NCI-H774 (cell line): ENCODE measurements at places on chromosomes 2 and 18.
A peak's percentile ranks its signal among the peaks of the same experiment; 100 is the strongest.

DNA sequence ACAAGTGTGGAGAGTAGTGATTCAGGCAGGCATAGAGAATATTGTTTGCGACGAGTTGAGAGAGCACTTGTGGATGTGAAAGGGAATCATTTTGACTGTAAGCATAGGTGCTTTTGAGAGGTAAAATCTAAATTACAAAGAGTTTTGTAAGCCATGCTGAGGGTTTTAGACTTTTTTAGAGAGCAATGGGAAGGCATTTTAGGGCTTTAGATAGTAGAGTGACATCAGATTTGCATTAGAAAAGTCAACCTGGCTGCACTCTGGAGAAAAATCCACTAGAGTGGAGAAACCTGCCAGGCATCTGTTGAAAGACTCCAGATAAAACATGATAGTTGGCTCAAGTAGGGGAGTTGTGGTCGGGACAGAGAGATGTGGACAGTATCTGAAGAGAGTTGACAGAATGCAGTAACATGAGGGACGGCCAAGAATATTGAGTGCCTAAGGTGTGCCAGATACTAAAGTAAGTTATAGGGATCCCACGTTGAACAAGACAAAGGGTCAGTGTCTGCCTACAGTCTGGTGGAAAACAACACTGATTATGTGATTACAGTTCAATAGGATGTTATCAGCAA, 91.7 kb upstream of the MYO3B start:
- no peak for DNase-seq

DNA sequence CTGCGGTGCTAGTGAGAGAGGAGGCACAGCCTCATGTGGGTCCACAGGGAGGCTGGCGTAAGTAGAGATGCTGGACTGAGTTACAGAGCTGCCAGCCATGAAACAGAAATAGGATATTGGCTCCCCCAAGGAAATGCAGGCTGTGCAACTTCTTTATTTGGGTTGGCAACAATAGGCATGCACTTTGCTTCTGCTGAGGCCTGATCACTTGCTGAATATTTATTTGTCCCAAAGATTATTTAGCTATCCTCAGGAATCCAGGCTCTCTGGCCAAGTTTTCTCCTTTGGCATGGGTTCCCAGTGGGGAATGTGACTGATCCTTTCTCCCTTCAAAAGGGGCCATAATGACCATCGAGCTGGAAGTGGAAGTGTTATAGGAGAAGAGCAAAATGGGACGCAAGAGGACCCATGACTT, 60.0 kb downstream of the MAPK4 start:
- no peak for DNase-seq

DNA sequence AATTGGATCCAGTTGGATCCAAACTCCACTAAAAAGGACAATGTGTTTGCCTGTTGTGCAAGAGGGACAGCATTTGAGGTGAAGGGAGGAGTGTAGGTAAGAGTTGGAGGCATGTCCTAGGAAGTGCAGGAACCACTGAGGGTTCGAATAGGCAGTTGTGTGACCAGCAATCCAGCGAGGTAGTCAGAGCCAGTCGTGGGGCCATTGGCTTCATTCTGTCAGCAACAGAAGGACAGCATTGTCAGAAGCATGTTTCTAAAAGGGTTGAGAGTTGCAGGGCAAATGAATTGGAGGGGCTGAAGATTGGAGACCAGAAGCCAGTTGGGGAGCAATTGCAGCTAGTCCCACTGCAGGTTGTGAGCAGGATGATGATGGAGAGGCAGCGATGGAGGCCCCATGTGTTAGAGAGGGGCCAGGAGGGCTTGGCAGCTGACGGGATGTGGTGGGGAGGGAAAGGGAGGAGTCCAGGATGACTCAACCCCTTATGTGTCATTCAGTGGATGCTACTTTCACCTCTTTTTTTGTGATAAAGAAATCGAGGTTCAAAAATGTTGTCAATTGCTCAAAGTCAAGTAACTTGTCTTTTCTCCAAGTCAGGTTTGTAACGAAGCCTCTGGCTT, 96.7 kb upstream of the SIX3 start:
- no peak for DNase-seq

- no peak for DNase-seq
Observed at GRCh38 chr18:58895385-58895784, 30.7 kb downstream of the ZNF532 start.

GRCh38 chr18:3119401-3120341, 100.1 kb downstream of the MYOM1 start:
- no peak for DNase-seq

GRCh38 chr2:125553768-125554167, 1102.2 kb upstream of the GYPC start:
- no peak for DNase-seq

GRCh38 chr2:203033395-203033794, 18.7 kb downstream of the NBEAL1 start:
- DNase-seq = no peak

GRCh38 chr2:115560666-115561065, 1118.2 kb downstream of the DPP10 start:
- DNase-seq = no peak

DNA sequence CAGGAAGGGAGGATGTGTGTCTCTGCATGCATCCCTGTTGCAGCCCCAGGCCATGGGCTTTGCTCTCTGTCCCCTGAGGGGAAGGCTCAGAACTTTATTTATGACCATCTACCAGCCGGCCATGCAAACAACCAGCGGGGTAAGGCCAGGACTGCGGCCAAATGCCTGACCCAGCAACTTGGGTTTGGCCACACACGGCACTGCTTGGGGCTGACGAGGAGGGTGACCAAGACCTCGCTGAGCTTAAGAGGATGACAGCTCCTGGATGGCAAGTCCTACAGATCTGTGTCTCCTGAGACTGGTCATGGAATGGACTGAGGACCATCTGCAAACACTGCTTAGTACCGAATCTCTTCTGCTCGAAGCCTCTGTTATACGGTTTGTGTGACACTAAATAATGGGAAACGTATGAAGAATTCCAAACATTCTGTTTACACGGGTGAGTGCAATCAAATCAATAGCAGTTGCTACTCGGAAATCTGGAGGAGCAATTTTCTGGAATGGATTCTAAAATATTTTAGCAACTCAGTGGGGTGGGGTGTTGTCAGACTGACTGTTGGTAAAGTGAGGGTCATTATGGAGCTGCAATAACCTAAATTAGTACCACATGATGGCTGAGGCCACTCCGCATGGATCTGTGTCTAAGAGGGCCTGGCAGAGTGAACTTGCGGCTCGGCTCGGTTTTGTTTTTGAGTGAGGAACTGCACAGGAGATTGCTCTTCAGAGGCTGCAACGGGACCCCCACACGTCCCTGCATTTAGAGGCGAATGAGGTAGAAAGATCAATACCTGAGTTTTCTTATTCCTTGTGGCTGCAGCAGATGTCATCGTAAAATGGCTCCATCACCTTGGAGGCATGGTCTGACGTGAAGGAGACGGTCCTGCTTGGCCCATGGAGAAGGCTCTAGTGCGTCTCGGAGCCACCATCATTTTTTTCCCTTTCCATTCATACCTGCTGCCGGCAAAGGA, 26.6 kb downstream of the TMEM18 start:
- DNase-seq = no peak

DNA sequence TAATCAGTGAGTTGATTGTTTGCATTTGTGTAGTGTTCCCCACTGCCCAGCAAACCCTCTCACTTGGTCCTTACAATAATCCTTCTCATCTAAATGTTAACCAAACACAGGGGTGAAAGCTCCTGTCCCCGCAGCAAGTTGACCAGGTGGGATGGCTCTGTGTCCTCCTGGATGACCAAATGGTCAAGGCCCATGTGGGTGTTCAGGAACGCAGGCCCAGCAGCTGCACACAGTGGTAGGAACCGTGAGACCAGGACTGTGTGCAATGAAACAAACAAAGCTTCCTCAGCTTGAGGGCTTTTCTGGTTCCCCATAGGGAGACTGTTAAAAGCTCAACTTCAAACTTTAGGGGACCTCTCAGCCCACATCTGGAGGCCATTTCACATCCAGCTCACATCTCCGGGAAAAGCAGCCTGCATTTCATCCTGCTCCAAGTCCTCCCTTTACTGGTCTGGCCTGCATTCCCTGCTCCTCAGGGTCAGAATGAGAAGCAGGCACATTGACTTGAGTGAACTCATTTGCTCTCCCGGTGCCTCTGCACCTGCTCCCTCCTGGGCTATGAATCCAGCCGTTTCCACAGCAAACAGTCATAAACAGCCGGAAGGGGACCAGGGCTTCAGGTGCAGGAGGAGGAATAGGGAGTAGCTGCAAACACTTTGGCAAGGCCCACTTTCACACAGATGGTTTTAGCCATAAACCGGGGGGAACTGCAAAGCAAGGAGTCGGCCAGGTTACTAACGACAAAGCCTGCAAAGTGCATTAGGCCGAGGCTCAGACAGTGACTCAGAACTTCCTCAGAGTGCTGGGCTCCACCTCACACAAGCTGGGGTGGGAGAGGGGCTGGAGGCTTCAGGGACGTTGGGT, 144.7 kb downstream of the CAPN13 start:
- DNase-seq = peak; percentile 78

GRCh38 chr2:135168204-135168856, 116.2 kb downstream of the RAB3GAP1 start:
- DNase-seq = no peak

- no peak for DNase-seq
Observed at GRCh38 chr2:110853516-110853915, 121.1 kb downstream of the ACOXL start.

DNA sequence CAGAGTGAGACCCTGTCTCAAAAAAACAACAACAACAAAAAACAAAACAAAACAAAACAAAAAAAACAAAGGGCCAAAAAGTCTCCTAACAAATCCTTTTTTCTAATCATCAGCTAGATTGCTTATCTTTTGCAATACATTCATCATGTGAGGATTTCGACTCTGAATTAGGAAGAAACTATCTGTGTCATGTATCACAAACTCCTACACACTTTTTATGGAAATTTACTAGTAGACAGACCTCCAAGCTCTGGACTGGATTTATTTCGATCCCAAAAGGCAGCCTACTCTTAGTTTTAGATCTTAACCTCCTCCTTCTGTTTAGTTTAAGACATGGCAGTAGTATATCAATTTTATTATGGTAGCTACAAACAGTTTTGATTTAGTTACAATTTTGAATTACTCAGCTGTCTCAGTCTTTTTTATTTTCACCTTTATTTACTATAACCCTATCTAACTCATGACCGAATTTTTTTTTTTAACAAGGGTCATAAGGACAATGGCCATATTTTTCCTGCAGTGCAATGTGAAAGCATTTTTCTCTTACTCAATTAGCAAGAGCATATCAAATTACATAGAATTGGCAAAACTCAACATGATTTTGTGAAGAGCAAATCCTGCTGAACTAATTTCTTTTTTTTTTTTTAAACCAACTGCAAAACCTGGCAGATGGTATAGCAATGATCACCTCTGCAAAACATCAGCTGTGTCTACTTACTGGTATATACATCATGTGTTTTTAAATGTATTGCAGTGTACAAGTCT, 10.7 kb upstream of the CCDC88A start:
- DNase-seq = no peak

DNA sequence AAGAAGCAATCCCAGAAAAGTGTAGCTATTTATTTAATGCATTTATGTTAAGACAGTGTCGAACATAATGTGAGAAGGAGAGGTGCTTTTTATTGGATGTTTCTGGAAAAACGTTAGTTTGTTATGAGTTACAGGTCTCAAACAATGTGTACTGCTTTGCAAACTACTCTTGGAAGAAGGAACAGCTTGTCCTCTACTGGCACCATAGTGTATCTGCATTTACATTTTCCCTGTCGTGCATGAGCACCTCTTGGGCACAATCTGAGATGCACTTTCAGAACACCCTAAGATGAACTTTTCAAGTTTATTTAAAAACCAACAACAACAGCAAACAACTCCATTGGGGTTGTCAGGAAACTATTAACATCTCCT, 22.8 kb downstream of the CCNYL1 start:
- no peak for DNase-seq

DNA sequence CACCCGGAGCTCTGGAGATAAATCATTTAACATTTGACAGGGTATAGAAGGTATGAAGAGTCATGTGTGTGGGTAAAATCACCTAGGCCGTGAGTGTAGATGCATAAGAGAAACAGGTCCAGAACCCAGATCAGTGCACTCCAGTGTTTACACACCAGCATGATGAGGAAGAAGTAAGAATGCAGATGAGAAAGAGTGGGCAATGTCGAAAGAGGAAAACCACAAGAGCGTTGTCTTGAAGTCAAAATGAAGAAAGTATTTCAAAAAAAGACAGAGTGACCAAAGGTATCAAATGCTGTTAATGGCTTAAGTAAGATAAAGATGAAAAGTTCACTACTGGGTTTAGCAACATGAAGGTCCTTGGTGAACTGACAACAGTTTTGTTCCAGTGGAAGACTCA, 32.0 kb upstream of the PLB1 start:
- no peak for DNase-seq

GRCh38 chr2:105977212-105977611, 216.9 kb downstream of the UXS1 start:
- DNase-seq = no peak

GRCh38 chr2:12504443-12504842, 212.3 kb upstream of the TRIB2 start:
- no peak for DNase-seq

DNA sequence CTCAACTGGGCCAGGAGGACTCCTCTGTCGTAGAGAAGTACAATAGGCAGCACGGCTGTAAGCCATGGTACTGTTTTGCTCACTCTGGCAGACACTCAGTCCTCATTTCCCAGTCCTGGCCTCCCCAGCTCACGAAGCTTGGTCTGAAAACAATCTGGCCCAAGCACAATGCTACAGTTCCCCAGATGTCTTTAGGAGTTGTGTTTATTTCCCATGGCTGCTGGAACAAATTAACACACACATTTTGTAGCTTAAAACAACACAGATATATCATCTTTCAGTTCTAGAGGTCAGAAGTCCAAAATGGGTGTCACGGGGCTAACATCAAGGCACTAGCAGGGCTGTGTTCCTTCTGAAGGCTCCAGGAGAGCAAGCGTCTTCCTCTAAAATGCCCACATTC, 13.0 kb downstream of the FABP1 start:
- no peak for DNase-seq

DNA sequence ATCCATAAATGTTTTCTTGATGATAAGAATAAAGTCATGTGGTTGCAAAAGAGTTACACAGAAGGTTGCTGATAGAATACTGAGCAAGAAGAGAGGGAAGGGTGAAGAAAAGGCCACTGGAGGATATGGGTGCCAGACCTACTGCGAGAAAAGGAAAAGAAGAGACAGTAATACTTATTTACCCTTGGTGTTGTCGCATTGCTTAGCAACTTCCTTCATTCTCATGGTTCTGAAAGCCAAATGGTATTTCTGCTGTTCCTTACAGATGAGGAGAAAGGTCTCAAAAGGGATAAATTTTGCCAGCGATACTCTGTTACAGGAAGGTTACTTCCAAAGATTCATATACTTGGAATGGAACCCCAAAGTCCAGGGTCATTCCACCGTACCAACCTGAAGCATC, 62.5 kb downstream of the LHCGR start:
- no peak for DNase-seq
